Suppressor macrophage treated with lipopolysaccharide for 4 hours (primary cell): ENCODE measurements at places on chromosomes 2 and 18.

- peak; percentile 91 for DNase-seq
These were observed 151.6 kb downstream of the DTNB start for GRCh38 chr2:25521665-25522387.

DNA sequence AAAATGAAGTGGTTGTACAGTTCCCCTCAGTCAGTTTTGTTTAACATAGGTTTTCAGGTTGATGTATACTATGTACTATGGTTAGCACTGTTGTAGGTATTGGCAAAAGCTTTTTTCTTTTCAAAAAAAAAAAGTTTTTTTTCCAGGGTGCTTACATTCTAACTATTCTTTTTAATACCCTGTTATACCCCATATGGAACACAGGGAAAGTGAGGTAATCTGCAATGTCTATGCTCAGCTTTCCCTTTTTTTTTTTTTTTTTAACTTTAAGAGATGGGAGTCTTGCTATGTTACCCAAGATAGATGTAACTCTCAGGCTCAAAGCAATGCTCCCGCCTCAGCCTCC lies 590 bp upstream of the CCDC138 start:
- peak; percentile 8 for DNase-seq

- DNase-seq = peak; percentile 37
These were observed 44.7 kb upstream of the KIDINS220 start for GRCh38 chr2:8882094-8882493.

DNA sequence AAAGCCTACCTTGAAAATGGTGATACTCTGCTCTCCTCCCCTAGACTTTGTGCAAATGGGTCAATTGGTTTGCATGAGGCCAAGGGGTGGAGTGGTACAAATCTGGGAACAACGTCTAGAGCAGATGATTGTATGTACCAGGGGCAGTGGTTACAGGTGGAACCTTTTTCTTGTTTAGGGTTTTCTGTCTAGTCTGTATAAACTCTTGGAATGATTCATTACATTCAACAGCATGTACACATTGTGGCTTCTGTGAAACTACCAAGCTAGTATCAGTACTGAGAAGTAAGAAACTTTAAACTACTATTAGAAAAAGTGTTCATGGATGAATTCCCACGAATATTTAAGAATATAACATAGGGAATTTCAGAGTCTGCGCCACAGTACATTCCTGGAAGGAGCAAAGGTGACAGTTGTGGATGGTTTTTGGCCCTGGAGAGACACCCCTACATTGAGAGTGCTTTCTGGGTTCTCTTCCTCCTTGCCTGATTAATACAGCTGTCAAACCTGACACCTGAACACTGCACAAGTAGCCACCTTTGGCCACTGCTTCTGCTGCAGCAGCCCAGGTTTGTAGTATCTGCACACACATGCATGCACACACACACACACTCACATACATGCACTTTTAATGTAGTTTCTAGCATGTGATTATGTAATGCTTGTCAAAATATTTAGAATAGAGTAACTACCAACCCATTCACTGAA lies 30.0 kb downstream of the CFAP221 start:
- no peak for DNase-seq

DNA sequence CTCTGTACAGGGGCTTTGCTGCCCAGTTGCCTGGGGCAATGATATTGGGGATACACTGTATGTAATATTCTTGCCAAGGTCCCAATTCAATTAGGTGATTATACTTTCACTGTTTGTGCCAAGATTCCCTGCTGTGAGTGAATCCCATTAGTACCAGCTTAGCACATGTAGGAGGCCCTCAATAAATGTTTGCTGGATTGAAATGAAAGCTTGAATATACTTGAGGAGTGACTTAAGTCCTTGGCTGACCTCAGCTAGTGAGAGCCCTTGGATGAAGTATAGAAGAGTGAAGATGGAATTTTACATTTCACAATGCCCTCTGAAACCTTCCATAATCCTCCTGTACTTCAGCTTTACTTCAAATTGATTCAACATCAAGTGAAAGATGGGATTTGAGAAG lies 102.9 kb downstream of the GATA6 start:
- no peak for DNase-seq

GRCh38 chr18:51527826-51528225 lies 330.3 kb upstream of the MEX3C start:
- no peak for DNase-seq

DNA sequence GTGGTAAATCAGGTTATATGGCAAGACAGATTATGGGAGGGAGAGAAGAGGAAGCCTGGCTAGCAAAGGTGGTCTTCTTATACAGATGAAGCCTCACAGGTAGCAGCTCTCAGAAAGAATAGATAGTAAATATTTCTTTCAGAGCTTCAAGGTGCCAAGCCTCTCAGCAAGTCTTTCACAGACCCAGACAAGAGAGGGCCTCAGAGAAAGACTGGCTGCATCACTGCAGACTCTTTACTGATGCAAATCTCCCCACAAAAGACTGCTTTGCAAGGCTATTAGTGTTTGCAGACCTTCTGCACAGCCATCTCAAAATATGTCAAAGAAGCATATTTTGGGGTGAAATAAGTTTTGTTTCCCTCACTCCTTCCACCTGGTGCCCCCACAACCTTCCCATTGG lies 372.4 kb upstream of the RND3 start:
- no peak for DNase-seq

- DNase-seq = no peak
These were observed 141.7 kb downstream of the CMPK2 start for GRCh38 chr2:6723865-6724604.

DNA sequence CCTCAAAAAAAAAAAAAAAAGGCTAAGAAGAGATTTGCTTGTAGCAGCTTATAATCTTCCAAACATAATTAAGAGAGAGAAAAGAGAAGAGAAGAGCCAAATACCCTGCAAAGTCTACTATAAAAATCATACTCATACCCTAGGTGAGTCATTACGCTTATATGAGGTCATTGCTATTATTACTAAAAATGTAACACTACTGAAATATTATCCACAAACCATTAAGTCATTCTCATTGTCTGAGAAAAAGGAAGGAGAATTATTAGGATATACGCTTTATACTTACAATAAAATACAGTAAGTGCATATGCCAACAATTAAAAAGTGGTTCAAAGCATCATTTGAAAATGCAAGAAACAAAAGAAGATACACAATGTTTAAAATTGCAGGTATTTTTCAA lies 66.5 kb downstream of the COLEC12 start:
- DNase-seq = peak; percentile 52

DNA sequence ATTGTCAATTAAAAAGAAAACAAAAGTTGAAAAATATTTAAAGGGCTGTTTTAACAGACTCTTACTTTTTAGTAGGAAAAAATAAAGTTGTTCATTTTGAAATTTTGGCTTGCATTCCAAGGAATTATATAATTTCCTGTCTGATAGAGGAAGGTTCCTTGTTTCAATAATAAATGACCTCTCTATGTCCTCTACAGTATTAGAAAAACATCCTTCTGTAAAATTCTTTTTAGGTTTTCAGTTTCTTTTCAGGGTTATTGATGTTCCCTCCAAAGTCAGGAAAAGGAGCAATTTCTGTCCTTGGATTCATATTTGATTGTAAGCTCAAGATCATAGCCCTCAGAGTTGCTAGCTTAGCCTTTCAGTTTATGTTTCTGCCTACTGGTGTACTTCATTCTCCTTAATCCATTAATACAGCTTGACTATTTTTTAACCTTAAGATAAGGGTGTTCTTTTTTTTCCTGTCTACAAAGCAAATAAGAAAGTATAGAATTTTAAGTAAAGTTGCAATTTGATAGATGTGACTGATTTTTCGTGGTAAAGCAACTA lies 125.2 kb upstream of the COL3A1 start:
- no peak for DNase-seq

DNA sequence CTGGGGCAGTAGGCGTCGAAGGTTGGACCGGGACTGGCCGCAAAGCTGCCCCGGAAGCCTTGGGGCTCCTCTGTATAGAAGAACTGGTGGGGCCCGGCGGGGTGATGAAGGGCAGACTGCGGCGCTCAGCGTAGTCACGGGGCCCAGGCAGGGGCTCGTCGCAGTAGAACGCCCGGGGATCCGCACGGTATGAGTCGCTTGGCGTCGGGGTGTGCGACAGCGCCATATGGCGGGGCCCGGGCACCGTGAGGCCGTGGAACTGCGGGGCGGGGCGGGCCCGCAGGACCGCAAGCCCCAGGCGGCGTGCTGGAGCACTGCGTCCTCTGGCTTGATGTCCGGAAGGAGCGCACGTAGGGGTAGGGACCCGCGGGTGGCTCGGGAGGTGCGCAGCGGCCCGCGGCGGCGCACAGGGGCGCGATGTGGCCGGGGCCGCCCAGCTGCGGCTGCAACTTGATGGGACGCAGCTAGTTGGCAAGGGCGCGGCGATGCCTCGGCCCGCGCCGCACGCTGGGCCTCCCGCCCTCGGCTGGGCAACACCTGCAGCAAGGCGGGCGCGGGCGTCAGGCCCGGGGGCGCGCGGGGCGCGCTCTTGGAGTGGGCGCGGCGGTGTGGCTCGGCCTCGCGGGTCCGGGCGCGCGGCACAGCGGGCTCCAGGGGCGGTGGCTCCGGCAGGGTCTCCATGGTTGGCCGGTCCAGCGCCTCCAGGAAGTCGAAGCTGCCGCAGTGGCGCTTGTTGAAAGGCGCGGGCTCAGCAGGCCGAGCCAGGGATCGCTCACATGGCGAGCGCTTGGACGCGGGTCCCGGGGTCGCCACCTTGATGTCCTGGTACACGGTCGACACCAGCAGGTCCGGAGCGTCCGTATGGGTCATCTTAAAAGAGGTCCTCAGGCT lies 251.4 kb downstream of the ANKRD30B start:
- DNase-seq = no peak

GRCh38 chr18:28432339-28432738 lies 255.4 kb upstream of the CDH2 start:
- DNase-seq = no peak

DNA sequence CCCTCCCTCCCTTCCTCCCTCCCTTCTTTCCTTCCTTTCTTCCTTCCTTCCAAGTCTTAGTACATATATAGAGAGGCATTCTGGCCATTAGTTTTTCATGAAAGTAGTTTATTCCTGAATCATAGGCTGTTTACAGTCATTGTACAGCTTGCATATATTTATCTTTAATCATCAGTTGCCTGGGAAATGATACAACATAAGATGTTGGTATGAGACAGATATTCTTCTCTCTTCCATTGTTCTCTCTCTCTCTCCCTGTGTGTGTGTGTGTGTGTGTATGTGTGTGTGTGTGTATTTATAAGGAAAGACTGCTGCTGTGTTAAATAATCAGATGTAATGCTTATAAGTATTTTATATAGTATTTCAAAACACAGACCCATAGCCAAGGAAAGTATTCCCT lies 289.8 kb upstream of the UBE2E3 start:
- no peak for DNase-seq

- no peak for DNase-seq
These were observed 69.4 kb downstream of the XIRP2 start for GRCh38 chr2:166957686-166958085.
